ENCODE measurements at places on chromosomes 7 and 10.

- no peak for DNase-seq
Measured at GRCh38 chr10:15381420-15381819, 10.3 kb upstream of the FAM171A1 start.

GRCh38 chr10:13143766-13144165 is 17.6 kb upstream of the MCM10 start:
- no peak for DNase-seq

DNA sequence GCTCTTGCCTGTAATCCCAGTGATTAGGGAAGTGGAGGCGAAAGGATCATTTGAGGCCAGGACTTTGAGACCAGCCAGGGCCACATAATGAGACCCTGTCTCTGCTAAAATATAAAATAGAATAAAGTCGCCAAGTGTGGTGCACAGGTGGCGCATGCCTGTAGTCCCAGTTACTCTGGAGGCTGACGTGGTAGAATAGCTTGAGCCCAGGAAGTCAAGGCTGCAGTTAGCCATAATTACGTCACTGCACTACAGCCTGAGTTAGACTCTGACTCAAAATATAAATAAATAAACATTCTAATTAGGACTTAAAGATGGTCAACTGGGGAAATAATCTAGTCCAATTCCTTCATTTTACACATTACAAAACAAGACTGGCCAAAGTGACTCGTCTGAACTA is 768 bp downstream of the CHCHD2 start:
- no peak for DNase-seq

DNA sequence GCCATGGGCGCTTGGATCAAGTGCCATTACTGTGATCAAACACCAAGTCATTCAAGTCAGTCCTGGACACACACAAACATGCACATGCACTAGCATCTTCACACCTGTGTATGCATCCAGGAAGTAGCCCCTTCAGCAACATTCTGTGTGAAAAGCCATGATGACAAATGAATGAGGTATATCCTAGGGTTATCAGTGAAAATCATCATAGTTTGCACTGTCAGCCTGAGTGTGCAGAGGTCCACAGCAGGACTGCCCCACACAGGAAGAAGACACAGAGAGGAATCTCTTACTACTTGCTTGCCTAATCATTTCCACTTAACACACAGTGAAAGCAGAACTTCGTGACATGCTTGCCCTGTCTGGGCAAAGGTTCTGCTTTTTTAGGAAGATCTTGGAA is 184.0 kb upstream of the ADO start:
- DNase-seq = no peak

DNA sequence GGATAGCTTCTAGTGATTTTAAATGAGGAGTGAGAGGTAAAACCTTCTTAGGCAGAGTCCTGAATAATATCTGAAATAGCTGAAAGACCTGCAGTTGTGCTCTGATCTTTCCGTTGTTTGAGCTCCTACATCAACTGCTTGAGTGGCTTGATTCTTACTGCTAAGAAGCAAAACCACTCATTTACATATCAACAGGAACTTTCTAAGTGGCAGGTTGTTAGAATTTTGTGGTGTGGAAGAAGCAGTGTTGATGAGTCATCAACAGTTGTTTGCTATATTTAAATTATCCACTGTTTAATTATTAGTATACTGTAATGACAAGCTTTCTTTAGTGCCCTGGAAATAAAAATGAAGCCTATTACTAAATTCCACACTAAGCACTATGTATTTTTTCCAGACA is 689.5 kb downstream of the DNAJB9 start:
- DNase-seq = no peak

GRCh38 chr7:68601826-68602225 is 996.4 kb upstream of the AUTS2 start:
- no peak for DNase-seq

DNA sequence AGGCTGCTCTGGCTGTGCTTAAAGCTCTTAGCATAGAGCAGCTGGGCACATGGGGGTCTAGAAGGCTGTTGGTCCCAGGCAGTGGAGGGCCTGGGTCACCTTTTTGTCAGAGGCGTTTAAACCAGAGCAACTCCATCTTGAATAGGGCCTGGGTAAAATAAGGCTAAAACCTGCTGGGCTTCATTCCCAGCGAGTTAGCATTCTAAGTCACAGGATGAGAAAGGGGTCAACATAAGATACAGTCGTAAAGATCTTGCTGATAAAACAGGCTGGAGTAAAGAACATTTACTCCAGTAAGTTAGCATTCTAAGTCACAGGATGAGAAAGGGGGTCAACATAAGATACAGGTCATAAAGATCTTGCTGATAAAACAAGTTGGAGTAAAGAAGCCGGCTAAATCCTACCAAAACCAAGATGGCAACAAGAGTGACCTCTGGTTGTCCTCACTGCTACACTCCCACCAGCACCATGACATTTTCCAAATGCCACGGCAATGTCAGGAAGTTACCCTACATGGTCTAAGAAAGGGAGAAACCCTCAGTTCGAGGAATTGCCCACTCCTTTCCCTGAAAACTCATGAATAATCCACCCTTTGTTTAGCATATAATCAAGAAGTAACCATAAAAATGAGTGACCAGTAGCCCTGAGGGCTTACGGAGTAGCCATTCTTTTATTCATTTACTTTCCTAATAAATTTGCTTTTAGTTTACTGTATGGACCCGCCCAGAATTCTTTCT is 96.8 kb upstream of the PCBD1 start:
- no peak for DNase-seq

- no peak for DNase-seq
Measured at GRCh38 chr7:157494506-157495176, 157.8 kb downstream of the DNAJB6 start.
